ENCODE measurements at places on chromosomes 16 and 17. TPM values are rescaled to one million over a fixed set of nuclear protein-coding genes. Genes with fewer than 3 reads are reported as not detected.

DNA sequence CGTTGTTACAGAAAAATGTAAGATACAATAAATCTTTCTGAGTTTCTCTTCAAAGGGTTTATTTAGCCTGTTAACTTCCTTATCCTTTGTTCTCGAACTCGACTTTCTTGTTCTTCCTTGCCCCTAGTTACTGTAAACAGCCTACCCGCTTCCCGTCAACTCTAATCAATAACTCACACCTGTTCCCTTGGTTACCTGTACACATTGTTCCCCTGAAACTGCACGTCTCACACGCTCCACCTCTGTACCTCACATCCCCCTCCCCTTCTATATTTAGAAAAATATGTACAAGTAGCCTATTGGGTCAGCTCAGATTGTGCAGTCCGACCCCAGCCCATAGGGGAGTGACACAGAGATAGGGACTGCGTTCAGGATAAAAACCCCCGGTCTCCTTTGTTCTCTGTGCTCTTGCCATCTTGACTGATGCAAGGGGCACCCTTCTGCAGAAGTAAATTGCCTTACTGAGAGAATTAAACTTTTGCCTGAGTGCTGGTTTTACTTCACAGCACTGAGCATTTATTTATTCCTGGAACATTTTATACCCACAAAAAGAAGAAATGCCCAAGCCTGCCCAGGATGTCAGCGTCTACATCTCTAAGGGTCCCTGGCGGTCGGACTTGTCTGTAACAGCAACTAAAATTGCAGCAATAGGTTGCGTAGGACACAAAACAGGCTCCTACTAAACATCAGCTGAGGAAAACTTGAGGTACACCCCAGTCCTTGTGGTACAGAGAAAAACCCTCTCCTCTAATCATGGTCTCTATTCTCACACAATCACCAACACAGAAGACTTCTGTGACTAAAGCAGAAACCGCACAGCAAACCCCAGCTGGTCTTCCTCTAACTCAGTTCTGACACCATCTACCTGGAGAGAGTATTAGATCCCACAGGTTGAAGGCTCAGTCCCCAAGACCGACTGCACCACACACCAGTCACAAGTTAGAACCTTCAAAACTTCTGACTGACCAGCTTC lies 11.3 kb downstream of the WDR45B start:
- H3K27ac ChIP-seq, result no peak overlapping the region
- DNase-seq, result no peak
- peaks cover 39% of the 10 kb centered on the region for H3K36me3 ChIP-seq
- no peak overlapping the region for H3K4me3 ChIP-seq

- H3K36me3 ChIP-seq, result peaks cover 10% of the 10 kb centered on the region
- no peaks in the 10 kb centered on the region for H3K27me3 ChIP-seq
- DNase-seq, result no peak
- H3K4me3 ChIP-seq, result no peak overlapping the region
Measured at GRCh38 chr16:92431-93339, 14.7 kb downstream of the MPG start.

Gene KIFC3
- not detected for total RNA-seq

- peaks cover 11% of the 10 kb centered on the region for H3K4me1 ChIP-seq
- no peak for DNase-seq
- peaks cover 9% of the 10 kb centered on the region for H3K27me3 ChIP-seq
- no peak overlapping the region for H3K4me3 ChIP-seq
- no peak overlapping the region for H3K27ac ChIP-seq
Measured at GRCh38 chr17:65554553-65555223, 6.8 kb downstream of the AXIN2 start.

DNA sequence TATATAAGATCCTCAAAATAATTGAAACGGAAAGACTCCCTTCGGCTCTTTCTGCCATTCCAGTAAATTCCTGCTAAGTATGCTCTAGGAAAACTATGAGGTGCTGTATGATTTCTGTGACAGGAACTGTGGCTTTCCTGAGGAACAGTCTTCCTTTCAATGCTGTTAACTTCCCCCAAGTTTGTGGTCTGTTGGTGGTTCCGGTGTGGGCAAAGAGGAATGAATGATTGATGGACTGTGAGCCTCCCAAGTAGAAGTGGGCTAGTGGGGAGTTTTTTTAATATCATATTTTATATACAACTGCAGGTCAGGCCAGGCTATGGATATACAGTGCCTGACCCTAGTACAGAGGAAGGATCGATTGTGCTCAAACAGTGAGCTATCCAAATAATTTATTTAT lies 560.7 kb upstream of the RBFOX1 start:
- no peak overlapping the region for H3K4me3 ChIP-seq
- H3K27me3 ChIP-seq, result no peaks in the 10 kb centered on the region
- H3K36me3 ChIP-seq, result no peaks in the 10 kb centered on the region
- no peak for DNase-seq

DNA sequence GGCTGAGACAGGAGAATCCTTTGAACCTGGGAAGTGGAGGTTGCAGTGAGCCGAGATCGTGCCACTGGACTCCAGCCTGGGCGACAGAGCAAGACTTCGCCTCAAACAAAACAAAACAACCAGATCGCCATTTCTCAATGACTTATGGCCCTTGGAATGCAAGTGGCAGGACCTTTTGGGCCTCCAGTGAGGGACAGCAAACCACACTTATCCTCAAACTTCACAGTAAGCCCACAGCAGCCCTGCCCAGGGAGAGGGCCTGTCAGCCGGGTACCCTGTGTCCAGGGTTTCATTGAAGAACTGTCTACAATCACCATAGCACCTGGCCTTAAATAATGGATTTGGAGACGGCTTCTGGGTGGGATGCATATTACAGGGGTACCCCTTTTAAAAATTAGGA lies 11.7 kb downstream of the TRAF4 start:
- no peak for DNase-seq
- no peak overlapping the region for H3K4me3 ChIP-seq
- no peak overlapping the region for H3K27ac ChIP-seq
- H3K36me3 ChIP-seq, result peaks cover 33% of the 10 kb centered on the region

Gene C16orf74
- total RNA-seq, result 0.21 TPM

Gene ST6GALNAC2
- total RNA-seq, result not detected

GRCh38 chr16:81071805-81072204 lies 5.2 kb downstream of the C16orf46 start:
- H3K36me3 ChIP-seq, result no peaks in the 10 kb centered on the region
- DNase-seq, result no peak
- H3K27ac ChIP-seq, result no peak overlapping the region
- H3K27me3 ChIP-seq, result no peaks in the 10 kb centered on the region
- H3K4me1 ChIP-seq, result peaks cover 16% of the 10 kb centered on the region

DNA sequence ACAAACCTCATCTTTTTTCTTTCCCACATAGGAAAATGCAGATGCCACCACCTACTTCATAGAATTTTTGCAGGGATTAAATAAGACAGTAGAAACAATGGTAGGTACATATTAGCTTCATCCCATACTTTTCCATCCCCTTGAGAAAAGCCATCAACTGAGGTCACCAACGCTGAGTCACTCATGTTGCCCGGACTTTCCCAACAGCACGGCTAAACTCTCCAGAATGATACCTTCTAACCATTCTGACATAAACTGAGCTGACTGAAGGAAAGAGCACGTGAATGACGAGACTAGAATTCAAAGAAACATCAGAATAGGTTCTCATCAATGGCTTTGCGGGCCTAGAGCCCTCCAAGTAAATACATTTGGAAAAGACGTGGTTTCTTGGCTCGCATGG lies 146.0 kb upstream of the RCVRN start:
- H3K4me3 ChIP-seq, result no peak overlapping the region
- H3K27me3 ChIP-seq, result no peaks in the 10 kb centered on the region
- no peak for DNase-seq
- peaks cover 22% of the 10 kb centered on the region for H3K4me1 ChIP-seq
- no peaks in the 10 kb centered on the region for H3K36me3 ChIP-seq

DNA sequence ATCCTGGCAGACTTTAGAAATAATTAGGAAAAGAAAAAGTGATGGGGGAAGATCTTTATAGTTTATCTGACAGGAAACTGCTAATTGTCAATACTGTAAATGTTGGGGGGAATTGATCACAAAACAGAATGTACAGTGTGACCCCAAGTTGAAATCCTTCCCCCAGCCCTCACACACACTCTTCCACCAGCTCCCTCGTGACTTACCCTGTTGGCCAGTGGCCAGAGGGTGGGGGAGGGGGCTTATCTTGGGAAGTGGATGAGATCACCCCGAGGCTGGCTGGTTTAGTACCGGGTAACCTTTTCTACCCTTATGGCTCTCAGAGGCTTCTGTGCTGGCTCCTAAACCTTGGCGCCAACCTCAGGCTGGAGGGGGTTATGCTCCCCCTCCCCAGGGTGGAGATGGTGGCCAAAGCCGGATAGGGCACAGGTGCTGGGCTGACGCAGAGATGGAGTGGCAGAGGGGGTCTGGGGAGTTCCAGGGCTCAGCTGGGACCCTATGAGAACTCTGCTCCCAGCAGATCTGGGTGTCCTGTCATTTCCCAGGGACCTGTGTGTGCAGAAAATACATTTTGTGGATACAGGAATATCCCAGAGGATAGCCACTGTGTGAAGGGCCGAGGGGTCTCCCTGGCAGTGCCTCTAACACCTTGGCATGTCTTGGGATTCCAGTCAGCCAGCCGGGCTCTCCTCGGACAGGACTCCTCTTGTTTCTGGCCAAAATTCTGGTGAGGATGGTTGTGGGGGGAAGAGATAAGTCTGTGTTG lies 18.6 kb downstream of the CDH16 start:
- no peak overlapping the region for H3K27ac ChIP-seq
- no peaks in the 10 kb centered on the region for H3K27me3 ChIP-seq
- peaks cover 2% of the 10 kb centered on the region for H3K4me1 ChIP-seq
- no peak for DNase-seq

Gene ASGR1
- 0.63 TPM for total RNA-seq

- H3K36me3 ChIP-seq, result no peaks in the 10 kb centered on the region
- no peaks in the 10 kb centered on the region for H3K4me1 ChIP-seq
- no peak overlapping the region for H3K4me3 ChIP-seq
- no peak overlapping the region for H3K27ac ChIP-seq
Measured at GRCh38 chr17:40953881-40954280, 12.9 kb downstream of the KRT39 start.

Gene ABCA10
- 0.32 TPM for total RNA-seq

DNA sequence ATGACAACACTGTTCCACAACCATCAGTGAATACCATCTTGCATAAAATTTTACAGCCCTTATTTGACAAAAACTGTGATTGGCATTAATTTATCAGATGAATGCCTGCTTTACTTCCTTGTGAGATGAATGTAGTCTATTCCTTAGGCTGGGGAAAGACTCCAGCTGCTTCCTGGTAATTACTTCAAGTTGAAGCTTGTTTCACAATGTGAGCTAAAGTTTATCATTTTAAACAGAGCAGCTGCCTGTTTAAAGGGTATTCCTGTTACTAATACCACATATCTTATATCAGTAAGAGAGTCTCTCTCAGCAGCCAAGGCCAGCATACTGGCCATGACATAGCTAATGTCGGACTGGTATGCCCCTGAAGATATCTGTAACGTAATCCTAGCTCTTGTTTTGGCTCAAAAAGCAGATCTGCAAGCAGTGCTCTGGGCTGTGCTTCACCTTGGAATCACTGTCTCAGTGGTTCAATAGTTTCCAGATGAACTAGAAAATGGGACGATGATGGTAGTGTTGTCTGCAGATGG lies 13.2 kb upstream of the ARL2BP start:
- no peak overlapping the region for H3K4me3 ChIP-seq
- no peak overlapping the region for H3K27ac ChIP-seq
- peaks cover 8% of the 10 kb centered on the region for H3K4me1 ChIP-seq
- DNase-seq, result no peak
- H3K27me3 ChIP-seq, result no peaks in the 10 kb centered on the region
- peaks cover 63% of the 10 kb centered on the region for H3K36me3 ChIP-seq

- peak; percentile 84 for DNase-seq
- H3K36me3 ChIP-seq, result peaks cover 27% of the 10 kb centered on the region
- H3K4me3 ChIP-seq, result peak overlapping the region; percentile 80
- H3K27ac ChIP-seq, result peak overlapping the region; percentile 97
Measured at GRCh38 chr17:45052052-45052772, 780 bp upstream of the DCAKD start.

- peaks cover 11% of the 10 kb centered on the region for H3K4me1 ChIP-seq
- H3K27ac ChIP-seq, result no peak overlapping the region
- H3K4me3 ChIP-seq, result no peak overlapping the region
Measured at GRCh38 chr17:55405600-55405999, 16.0 kb downstream of the MMD start.

DNA sequence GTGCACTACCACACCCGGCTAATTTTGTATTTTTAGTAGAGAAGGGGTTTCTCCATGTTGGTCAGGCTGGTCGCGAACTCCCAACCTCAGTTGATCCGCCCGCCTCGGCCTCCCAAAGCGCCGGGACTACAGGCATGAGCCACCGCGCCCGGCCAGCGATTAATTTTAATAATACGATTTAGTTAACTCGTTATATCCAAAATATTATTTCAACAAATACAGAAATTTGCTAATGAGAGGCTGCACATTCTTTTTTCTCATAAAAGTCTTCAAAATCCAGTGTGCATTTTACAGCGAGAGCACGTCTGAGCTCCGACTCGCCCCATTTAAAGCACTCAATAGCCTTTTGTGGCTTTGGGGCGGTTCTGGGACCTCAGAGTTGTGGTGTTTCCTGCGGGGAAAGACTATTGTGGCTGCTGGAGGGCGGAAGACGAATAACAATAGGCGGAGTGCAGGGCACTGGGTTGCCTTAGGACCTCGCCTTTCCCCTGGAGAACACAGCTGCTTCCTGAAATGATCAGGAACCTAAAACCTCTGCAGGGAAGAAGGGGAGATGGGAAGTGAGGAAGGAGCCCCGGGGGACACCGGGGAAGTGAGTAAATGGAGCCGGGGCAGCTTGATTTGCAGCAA lies 2.9 kb upstream of the ZSCAN10 start:
- peaks cover 73% of the 10 kb centered on the region for H3K4me1 ChIP-seq
- H3K27ac ChIP-seq, result peak overlapping the region; percentile 84
- H3K27me3 ChIP-seq, result peaks cover 2% of the 10 kb centered on the region
- no peaks in the 10 kb centered on the region for H3K36me3 ChIP-seq
- DNase-seq, result peak; percentile 53

Gene NUPR1
- not detected for total RNA-seq

Gene SHISA6
- total RNA-seq, result not detected

Gene KRT39
- not detected for total RNA-seq

GRCh38 chr16:12406158-12406557 lies 397.5 kb downstream of the CPPED1 start:
- peaks cover 4% of the 10 kb centered on the region for H3K4me1 ChIP-seq
- H3K27me3 ChIP-seq, result no peaks in the 10 kb centered on the region
- H3K27ac ChIP-seq, result no peak overlapping the region
- no peak overlapping the region for H3K4me3 ChIP-seq
- peaks cover 2% of the 10 kb centered on the region for H3K36me3 ChIP-seq
- no peak for DNase-seq

- peak overlapping the region; percentile 82 for H3K27ac ChIP-seq
- H3K4me3 ChIP-seq, result no peak overlapping the region
- no peaks in the 10 kb centered on the region for H3K27me3 ChIP-seq
- H3K36me3 ChIP-seq, result no peaks in the 10 kb centered on the region
- DNase-seq, result no peak
- peaks cover 66% of the 10 kb centered on the region for H3K4me1 ChIP-seq
Measured at GRCh38 chr17:77128896-77129567, 11.7 kb upstream of the SEC14L1 start.

- no peaks in the 10 kb centered on the region for H3K36me3 ChIP-seq
- peaks cover 7% of the 10 kb centered on the region for H3K4me1 ChIP-seq
- no peak for DNase-seq
- no peak overlapping the region for H3K27ac ChIP-seq
- no peak overlapping the region for H3K4me3 ChIP-seq
Measured at GRCh38 chr16:67828651-67829050, 13.5 kb upstream of the THAP11 start.

Gene FBXL19
- total RNA-seq, result 22.7 TPM

All from activated CD8-positive, alpha-beta T cell treated with anti-CD3 and anti-CD28 coated beads, Interleukin-2, amount 10 ng/mL, durations not matched to agents 7 days and 5 days (primary cell).